Hematopoietic multipotent progenitor cell treated with erythropoietin and hydrocortisone succinate and interleukin-3 and kit ligand, for 17 days (in vitro differentiated cells): ENCODE measurements at places on chromosomes 5 and 9.

DNA sequence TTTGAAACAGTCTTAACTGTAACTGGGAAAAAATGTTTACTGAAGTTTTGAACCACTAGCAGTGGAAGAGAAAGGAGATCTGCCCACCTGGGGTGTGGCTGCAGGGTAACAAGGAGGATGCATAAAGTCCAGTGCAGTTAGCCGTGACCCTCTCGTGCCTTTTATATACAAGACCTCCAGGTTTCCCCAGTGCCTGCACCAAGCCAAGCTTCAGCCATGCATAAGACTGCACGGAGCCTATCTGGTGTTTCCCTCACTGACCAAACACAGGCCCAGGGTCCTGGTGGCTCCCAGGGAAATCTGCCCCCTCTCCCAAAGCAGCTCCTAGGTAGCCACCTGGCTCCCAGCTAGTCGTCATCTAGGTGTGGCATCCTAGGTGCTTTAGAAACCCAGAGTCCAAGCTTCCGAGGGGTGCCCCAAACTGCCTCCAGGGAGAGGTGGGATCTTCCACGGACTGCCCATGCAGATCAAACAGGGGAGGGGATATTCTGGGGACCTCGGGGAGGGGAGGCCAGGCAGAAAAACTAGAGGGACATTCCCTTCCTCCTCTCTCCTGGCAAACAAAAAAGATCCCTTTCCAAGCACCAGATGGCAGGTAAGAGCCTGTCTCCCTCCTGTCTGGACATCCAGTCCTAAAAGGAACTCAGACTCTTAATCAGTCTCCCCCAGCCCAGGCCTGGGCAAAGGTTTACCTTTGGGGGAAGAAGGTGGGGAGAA, 2.7 kb downstream of the SHB start:
- DNase-seq: no peak

- no peak for DNase-seq
Measured at GRCh38 chr9:68433531-68434110, 77.2 kb downstream of the PGM5 start.

DNA sequence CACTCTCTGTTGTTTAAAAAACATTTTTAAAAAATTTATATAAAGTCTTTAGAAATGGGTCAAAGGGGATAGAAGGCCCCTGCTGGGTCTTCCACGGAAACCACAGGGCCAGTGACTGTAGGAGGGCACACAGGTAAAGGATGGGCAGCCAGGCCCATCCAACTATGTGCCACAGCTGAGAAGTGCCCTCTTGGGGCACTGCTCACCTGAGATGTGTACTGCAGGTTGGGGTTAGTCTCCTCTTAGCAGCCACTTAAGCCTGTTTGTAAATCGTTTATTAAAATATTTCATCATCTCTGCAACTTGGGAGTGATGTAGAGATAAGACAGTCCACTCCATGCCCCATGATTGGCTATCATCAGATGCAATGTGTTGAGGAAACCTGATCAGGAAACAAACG, 222.4 kb downstream of the DIRAS2 start:
- DNase-seq: no peak

- no peak for DNase-seq
Measured at GRCh38 chr5:1515921-1516571, 7.7 kb downstream of the LPCAT1 start.

DNA sequence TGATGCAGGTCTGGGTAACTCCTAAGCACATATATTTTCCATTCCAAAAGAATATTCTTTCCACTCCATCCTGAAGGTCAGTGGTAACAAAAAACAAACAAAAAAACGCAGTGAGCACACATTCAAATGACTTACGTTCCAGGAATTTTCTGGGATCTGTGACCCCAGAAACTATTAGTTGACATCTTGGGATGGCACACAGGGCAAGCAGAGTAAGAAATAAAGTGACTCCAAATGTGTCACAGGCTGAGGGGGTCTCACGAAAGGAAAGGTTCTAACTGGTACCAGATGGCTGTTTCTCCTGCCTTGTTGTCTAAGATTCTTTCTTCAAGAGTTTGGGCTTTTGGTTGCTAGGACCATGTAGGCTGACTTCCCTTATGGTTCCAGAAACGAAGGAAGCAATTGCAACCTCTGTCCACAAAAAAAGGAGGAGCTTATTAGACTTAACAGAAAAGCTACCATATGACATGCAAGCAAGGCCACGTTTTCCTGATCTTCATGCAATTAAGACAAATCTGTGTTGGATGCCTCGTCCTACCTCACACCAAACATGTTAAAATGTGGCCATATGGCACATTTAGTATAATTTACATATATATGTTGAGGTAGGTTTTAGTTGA, 32.7 kb downstream of the PTGS1 start:
- DNase-seq: no peak

GRCh38 chr5:73471654-73472053, 23.1 kb upstream of the FOXD1 start:
- DNase-seq: no peak

DNA sequence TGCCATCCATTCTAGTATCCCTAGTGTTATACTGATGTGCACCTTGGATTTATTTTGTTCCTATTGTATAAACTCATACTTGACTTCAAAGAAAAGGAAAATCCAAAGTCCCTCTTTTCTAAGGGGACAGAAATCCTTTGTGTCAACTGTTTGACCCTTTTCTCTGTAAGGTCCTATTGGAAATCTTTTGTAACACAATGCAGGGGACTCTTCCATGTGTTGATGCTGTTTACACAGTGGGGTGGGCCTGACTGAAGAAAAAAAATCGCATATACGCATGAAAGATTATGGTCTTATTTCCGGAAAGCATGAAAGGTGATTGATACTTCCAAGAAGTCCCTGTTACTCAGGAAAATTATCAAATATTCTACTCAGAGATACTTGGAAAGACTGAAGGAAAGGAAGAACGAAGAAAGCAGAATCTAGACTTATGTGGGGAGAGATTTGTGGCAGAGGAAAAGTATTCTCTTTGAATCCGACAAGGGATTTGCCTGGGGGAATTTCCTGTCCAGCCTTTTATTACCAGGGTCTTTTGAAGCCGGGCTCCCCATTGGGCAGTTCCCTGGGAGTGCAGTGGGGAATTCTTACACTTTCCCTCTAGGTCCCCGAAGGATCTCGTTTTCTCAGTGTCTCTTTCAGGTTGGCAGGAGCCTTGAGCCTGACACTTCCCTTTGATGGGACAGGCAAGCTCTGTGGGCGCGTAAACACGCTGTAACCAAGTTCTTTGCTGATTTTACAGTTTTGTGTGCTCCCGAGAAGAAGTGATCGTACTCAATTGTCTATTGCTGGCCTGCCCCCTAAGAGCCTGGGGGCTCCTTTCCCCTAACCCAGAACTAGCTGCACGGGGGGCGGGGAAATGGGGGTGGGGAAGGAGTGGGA, 779 bp upstream of the VCAN start:
- no peak for DNase-seq

DNA sequence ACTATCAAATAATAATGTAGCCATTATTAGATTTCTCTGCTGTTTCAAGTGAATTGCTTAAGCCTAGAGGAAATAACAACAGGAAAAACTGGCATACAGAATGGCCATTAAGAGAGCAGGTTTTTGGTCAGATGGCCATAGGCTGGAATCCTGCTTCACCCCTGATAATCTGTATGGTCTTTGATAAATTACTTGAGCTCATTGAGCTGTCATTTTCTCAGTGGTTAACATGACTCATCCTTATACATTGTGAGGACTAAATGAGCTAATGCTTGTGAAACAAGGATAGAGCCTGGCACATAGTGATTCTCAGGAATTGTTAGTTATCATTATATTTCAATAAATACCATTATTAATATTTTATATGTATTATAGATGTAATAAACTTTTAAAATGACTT, 516.5 kb downstream of the KIF4B start:
- DNase-seq: no peak

DNA sequence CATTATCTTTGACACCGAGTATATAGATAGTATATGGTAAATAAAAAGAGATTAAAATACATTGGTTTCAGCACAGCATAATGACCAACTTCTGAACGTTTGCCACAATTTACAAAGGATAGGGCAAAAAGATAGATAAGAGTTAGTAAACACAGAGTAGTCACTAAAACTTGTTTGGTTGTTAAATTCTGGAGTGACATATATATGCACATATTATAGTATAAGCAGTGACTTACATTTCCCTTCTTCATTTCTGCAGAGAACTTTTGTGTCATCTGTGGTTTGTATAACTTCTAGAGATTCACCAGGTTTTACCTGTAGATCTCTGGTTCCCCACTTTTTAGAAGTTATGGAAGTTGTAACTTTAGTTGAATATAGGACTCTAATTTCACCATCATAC, 44.4 kb upstream of the RICTOR start:
- peak; percentile 12 for DNase-seq

DNA sequence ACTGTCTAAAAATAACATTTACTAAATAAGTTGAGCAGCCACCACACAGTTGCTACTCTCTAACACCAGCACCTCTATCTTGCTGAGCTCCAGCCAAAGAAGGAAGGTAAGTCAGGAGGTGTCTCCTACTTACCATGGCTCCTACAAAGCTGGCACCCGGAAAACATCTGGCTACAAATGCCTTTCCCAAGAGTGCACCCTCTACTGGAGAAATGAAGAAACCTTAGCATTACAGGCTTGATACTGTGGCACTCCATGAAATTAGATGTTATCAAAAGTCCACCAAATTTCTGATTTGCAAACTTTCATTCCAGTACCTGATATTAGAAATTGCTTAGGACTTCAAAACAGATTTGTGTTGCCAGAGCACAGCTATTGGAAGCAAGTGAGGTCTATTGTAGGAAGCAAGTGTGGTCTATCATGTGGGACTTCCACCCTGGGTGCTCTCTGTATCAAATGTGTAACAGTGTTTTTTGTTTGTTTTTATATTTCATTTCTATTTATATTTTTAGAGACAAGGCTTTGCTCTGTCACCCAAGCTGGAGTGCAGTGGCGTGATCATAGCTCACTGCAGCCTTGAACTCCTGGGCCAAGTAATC, 25.7 kb upstream of the RFK start:
- DNase-seq: peak; percentile 48

GRCh38 chr5:16467363-16468219, 2.0 kb upstream of the ZNF622 start:
- DNase-seq: peak; percentile 27

DNA sequence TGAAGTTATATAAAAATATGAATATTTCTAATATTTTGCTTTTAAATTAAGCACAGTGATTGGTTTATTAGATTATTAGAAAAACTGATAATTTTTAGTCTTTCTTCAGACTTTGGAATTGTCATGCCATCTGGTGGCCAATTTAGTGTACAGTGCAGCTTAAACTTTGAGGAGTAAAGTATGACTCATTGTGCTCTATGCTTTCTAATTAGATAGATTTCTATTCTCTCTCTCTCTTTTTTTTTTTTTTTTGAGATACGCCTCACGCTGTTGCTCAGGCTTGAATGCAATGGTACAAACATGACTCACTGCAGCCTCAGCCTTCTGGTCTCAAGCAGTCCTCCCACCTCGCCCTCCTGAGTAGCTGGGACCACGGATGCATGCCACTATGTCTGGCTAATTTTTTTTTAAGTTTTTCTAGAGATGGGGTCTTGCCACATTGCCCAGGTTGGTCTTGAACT, 42.1 kb upstream of the GPR21 start:
- DNase-seq: peak; percentile 70

- peak; percentile 15 for DNase-seq
Measured at GRCh38 chr5:143200781-143201398, 202.6 kb downstream of the NR3C1 start.

- no peak for DNase-seq
Measured at GRCh38 chr9:127683723-127684122, 23.1 kb upstream of the CFAP157 start.

GRCh38 chr5:2697446-2698200, 53.9 kb downstream of the IRX2 start:
- no peak for DNase-seq

GRCh38 chr5:130164966-130165365, 260.7 kb downstream of the CHSY3 start:
- DNase-seq: no peak

DNA sequence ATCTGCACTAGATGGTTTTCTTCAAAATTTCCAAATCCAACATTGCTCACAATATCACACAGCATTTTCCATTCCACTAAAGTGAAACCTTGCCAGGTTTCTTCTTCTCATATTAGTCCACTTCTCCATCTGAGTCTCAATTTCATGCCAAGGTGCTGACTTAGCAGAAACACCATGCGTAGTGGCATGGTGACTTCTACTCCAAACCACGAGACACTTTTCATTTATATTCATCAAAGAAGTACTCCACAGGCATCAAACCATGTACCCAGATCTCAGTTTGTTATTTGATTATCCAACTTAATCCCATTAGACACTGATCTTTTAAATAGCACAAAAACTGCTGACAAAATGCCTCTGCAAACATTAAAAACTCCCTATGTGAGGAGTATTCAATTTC, 233.4 kb upstream of the ITGA1 start:
- DNase-seq: no peak

- no peak for DNase-seq
Measured at GRCh38 chr5:6424110-6424659, 24.5 kb upstream of the UBE2QL1 start.

GRCh38 chr5:25387953-25388352, 743.2 kb upstream of the CDH10 start:
- DNase-seq: no peak

DNA sequence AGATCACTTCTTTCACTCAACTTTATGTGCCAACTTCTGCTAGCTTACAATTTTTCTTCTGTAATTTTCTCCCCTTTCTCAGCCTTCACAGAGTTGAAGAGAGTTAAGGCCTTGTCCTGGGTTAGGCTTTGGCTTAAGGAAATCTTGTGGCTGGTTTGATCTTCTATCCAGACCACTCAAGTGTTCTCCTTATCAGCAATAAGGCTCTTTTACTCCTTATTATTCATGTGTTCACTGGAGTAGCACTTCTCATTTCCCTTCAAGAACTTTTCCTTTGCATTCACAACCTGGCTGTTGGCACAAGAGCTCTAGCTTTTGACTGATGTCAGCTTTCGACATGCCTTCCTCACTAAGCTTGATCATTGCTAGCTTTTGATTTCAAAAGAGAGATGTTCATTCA, 86.9 kb upstream of the ALDH1B1 start:
- no peak for DNase-seq

DNA sequence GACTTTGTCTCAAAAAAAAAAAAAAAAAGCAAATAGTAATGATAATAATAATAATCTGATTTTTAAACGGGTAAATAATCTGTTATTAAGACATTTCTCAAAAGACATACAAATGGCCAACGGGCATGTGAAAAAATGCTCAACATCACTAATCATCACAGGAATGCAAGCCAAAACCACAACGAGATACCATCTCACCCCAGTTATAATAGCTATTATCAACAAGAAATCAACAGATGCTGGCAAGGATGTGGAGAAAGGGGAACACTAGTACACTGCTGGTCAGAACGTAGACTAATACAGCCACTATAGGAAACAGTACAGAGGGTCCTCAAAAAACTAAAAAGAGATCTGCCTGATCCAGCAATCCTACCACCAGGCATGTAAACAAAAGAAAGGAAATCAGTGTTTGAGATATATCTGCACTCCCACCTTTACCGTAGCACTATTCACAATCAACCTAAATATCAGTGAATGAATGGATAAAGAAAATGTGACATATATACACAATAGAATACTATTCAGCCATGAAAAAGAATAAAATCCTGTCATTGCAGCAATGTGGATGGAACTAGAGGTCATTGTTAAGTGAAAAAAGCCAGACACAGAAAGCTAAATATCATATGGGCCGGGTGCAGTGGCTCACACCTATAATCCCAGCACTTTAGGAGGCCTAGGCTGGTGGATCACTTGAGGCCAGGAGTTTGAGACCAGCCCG, 24.9 kb downstream of the VAV2 start:
- DNase-seq: no peak
